Neural crest cell (in vitro differentiated cells): ENCODE measurements at places on chromosomes 13 and 19.

GRCh38 chr13:93104270-93104669, 122.3 kb upstream of the GPC6 start:
- no peak for DNase-seq

DNA sequence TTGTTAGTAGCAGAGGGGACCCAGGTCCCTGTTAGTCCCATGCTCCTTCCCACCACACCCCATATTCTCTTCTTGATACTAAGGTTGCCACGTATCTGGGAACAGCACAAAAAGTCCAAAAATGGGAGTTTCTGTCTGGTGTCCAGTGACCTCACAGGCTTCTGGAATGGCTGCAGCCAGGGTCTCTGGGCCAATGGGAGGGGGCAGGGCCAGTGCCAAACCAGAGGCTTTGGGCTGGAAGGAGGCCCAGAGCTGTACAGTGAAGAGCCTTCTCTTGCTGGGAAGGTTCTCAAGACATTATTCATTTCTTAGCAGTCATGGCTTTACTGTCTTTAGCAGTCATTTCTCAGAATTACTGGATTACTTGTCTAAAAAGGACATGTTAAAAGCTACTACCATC, 119.2 kb downstream of the FRY start:
- DNase-seq = no peak

DNA sequence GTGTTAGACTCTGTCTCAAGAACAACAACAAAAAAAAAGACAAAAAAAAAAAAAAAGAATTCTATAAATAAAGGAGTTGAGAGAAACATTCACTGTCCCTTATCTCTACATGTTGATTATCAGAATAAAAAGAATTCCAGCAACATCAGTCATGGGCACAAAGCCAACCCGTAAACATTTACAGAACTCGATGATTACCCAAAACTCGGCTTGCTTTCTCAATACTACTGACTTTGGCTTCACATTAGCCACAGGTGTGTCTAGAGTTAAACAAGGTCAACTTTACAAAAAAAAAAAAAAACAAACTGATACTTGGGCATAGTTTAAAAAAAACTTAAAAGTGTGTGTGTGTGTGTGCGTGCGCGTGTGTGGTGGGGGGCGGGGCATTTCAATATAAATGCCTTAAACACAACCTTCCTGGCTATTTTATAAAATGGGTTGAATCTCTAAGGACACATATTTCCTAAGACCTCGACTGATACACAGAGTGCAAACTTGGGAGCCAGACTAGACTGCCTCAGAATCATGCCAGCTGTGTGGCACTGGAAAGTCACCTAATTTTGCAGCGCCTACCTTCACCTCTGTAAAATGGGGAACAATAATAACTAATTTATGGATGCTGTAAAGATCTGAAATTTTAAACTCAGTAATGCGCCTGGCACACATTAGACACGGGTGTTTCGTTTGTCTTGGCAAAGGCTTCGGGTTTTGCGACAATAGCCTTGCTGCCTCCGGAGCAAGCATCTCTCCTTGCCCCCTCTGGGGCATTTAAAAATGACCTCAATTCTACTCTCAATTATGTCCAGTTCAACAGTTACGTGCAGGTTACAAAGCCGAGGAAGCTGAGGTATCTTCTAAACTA, 922 bp downstream of the EBPL start:
- no peak for DNase-seq

DNA sequence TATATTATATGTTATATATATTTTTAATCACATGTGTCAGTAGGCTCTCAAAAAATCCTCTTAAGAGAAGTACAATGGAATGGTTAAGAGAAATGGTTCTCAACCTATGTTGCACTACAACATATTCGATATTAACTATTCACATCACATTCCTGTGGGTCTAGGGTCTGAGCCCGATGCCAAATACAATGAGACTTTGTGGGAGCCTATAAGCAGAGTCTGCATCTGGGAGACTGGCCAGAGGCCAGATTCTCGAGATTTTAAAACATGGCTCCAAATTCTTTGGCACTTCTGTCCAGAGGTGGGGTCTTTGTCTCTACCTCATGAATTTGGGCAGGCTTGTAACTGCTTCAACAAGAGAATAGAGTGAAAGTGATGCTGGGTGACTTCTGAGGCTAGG, 79.4 kb upstream of the NBEA start:
- DNase-seq = no peak

- no peak for DNase-seq
Measured at GRCh38 chr19:5470264-5470671, 15.1 kb downstream of the ZNRF4 start.

GRCh38 chr13:87953381-87953780, 282.2 kb downstream of the SLITRK5 start:
- no peak for DNase-seq

DNA sequence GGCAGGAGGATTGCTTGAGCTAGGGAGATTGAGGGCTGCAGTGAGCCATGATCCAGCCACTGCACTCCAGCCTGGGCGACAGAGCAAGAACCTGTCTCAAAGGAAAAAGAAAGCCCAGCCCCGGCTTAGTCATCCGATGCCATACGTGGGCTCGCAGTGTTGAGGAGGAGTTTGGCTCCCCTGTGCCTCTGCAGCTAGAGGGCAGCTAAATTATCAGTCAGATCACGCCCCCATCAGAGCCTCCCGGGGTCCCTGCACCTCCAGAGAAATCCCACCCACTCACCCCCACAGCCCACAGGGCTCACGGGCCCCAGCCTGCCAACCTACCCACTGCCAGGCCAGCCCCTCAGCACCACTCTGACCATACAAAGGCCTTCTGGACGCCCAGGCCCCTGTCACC, 27.6 kb downstream of the MAU2 start:
- DNase-seq = no peak

DNA sequence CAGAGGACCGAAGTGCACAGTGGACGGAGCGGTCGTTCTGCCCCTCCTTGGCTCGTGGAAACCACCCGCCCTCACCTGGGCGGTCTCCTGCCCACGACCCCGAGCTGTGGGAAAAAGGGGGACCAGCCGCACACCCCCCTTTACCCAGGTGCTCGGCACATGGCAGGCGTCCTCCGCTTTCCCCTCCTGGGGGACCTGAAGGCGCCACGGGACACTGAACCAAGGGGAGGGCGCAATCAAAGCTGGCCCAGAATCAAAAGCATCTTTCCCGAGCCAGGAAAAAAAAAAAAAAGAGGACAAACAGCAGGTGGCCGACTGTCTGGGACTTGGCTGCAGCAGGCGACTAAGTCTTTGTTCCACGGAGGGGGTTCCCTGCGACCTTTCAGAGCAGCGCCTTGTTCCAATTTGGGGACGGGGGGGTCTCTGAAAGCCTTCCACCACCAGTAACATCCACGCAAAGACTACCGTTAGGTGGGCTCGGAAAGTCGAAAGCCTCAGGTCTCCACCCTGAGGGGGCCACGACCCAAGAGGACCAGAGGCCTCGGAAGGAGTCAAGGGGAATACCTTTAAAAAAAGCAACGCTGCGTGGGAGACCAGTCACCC, 1.1 kb downstream of the MBD3 start:
- DNase-seq = no peak

DNA sequence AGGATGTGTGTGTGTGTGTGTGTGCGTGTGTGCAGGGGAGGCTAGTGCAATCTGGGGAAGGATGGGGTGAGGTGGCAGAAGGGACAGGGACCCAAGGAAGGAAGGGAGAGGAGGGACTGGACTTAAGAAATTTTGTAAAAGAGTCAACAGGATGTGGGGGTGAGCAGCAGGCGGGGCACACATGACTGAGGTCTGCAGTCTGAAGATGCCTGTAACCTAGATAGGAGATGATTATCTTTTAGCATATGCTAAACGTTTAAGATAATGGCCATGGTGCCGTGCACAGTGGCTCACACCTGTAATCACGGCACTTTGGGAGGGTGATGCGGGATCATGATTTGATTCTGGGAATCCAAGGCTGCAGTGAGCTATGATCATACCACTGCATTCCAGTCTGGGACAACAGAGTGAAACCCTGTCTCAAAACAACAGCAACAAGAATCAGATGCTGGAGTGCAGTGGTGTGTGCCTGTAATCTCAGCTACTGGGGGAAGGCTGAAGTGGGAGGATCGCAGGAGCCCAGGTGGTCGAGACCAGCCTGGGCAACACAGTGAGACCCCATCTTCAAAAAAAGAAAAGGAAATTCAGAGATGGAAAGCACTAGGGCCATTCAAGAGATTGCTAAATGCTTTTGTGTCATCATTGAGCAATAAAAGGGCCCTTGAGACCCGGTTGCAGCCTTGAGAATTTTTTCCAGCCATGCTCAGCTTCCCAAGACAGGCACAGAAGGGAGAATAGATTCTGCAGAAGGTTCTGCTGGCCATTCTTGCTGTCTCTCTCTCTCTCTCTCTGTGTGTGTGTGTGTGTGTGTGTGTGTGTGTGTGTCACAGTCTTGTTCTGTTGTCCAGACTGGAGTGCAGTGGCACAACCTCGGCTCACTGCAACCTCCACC, 3.8 kb upstream of the ZNF414 start:
- no peak for DNase-seq

DNA sequence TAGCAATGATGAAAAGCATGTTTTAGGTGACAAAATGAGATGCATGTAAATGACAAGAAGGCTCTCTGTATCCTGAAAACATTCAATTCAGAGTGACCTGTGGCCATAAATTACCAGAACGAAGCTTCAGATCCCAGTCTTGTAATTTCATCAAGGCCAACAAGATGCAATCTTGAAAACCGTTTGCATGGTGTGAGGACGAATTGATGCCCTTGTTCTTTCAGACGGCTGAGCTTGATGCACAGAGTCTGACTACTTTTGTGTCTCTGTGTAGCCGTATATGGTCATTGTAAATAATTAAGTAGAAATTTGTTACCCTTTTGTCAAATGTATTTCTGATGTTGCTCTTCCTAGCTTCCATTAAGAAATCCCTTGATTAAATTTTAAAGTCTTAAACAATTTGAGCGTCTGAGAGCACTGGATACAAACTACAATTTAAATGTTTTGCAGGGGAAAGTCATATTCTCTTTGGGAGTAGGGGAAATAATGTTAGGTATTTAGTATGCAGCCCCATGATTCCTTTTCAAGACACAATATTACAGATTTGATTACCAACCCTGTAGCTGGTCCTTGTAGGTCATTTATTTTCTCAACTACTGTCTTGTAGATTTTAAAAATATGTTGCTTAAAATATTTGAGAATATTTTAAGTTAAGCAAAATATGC, 125.8 kb upstream of the PCDH9 start:
- no peak for DNase-seq

- DNase-seq = no peak
Measured at GRCh38 chr13:46633416-46633815, 80.4 kb downstream of the LRCH1 start.

DNA sequence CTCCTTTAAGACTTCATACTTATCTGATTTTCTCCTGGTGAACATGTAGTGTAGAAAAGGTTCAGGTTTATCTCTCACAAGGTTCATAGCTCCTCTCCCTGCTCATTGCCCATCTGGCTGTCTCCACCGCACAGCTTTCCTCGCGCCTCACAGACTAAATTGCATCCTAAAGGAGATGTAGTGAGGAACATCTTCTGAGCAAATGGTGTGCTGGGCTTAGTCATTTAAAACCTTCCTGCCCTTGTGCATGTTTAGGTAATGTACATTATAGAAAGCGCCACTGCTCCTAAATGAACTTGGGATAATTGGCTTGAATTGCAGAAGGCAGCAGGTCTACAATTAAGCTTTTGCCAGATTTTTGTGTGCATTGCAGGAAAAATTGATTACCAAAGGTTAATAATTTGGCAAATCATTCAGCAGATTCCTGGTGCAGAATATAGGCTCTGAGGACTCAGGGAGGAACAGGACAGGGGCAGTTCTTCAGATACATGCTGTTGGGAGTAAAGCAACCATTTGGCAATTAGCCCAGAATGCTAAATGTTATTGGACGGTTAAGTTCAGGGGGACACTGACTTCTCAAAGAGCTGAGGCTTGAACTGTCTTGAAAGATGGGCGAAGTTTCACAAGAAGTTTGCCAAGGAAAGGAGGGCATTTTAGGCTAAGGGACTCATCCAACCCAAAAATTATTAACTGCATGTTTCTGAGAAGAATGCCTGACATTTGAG, 108.4 kb upstream of the CLDN10 start:
- DNase-seq = no peak

DNA sequence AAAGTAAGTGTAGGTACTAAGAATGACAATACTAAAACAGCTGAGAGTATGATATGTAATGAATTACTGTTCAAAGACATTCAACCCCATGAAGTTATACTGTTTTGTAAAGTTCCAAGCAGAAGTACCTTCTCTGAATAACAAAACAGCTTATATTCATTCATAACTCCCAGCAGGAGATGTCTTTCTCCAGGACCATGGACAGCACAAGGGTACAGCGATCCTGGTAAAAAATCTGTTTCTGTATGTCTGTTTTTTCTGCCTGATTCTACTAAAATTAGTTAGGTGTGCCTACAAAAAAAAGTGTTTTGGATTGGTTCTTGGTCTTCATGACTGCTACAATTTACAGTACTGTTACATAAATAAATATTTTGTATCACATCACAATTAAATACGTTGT, 172.5 kb upstream of the SLITRK5 start:
- peak; percentile 35 for DNase-seq

GRCh38 chr19:36460046-36460445, 29.3 kb downstream of the ZNF566 start:
- DNase-seq = no peak

DNA sequence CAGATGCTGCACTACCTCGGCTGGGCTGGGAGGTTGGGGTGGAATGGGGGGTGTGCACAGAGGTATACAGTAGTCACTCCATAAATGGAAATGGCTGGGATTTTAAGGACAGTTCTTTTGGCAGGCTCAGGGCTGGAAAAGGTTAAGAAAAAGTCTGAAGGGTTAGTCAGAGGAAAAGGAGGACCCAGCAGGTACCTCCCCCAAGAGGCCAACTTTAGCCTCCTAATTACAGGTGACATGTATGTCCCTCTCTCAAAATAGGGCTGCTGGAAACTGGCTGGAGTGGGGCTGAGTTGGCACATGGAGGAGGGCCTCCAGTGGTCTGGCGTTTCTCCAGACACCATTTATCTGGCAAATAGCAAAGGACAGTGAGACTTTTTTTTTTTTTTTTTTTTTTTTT, 994 bp downstream of the CCDC194 start:
- no peak for DNase-seq

- DNase-seq = no peak
Measured at GRCh38 chr19:57263244-57263741, 17.0 kb upstream of the ZNF460 start.

- no peak for DNase-seq
Measured at GRCh38 chr13:31747291-31747690, 8.0 kb downstream of the RXFP2 start.

- DNase-seq = no peak
Measured at GRCh38 chr13:67008075-67008668, 222.0 kb downstream of the PCDH9 start.

DNA sequence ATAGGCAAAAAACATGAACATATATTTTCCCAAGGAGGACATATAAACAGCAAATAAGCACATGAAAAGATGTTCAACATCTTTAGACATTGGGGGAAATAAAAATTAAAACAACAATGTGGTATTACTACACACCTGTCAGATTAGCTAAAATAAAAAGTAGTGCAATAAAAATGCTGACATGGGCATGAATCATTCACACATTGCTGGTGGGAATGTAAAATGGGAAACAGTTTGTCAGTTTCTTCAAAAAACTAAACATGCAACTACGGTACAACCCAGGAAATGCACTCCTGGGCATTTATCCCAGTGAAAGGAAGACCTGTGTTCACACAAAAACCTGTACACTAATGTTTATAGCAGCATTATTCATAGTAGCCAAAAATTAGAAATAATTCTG, 5.3 kb upstream of the SUCLA2 start:
- no peak for DNase-seq

- no peak for DNase-seq
Measured at GRCh38 chr19:47370045-47370611, 21.0 kb downstream of the DHX34 start.

GRCh38 chr13:63938851-63939250, 2523.2 kb upstream of the PCDH20 start:
- no peak for DNase-seq
